ENCODE measurements at places on chromosomes 5 and 9.

GRCh38 chr9:119179701-119180100, 189.5 kb downstream of the BRINP1 start:
- no peak for DNase-seq

DNA sequence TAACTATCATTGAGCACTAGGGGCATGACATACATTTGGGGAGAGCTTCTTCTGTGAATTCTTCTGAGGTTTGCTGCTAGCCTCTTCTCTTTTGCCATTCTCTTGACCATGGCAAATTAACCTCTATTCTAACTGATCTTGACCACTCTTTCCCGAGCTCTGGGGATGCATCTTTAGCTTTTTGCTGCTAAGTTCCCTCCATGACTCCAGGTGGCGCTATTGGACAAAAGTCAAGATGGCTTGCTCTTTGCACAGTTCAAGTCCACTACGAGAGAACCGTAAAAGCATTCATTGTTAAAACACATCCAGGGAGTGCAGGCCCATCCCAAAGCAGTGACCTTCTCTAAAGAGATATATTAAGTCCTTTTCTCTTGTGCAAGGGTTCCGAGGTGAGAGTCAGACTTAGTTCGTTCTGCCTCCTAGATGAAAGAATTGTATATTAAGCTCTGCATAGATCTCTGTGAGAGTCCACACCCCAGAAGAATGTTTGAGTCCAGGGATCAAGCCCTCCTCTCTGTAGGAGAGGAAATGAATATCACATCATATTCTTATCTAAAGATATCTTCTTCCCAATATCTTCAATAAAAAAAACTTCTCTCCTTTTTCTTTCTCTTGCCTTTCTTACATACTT, 1152.9 kb upstream of the CDH6 start:
- peak; percentile 61 for DNase-seq

DNA sequence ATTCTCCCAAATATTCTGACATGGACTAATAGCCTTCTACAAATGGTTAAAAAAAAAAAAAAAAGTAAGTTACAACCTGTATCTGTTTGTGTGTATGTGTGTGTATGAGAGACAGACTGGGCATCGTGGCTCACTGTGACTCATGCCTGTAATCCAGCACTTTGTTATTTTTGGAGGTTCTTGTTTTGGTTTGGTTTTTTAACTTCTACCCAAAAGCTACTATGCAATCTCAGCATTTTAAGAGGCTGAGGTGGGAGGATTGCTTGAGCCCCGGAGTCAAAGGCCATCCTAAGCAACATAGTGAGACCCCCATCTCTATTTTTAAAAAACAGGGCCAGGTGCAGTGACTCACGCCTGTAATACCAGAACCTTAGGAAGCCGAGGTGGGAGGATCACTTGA, 17.6 kb upstream of the HAVCR1 start:
- DNase-seq, result no peak

DNA sequence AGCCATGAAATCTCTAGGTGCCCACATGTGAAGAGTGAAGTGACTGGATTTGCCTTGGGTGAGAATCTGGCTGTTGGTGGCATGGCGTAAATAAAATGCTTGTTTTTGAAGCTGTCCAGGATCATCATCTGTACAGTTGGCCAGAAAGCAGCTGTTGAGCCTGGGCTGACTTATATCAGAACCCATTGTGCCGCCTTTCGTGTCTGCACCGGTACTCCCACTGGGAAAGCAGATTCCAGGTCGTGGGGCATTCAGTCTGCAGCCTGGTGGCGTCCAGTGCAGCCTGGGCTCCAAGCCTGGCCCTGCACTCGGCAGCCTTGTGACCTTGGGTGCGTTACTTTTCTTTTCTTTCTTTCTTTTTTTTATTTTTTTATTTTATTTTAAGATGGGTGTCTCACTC, 27.8 kb downstream of the PRRC2B start:
- no peak for DNase-seq

DNA sequence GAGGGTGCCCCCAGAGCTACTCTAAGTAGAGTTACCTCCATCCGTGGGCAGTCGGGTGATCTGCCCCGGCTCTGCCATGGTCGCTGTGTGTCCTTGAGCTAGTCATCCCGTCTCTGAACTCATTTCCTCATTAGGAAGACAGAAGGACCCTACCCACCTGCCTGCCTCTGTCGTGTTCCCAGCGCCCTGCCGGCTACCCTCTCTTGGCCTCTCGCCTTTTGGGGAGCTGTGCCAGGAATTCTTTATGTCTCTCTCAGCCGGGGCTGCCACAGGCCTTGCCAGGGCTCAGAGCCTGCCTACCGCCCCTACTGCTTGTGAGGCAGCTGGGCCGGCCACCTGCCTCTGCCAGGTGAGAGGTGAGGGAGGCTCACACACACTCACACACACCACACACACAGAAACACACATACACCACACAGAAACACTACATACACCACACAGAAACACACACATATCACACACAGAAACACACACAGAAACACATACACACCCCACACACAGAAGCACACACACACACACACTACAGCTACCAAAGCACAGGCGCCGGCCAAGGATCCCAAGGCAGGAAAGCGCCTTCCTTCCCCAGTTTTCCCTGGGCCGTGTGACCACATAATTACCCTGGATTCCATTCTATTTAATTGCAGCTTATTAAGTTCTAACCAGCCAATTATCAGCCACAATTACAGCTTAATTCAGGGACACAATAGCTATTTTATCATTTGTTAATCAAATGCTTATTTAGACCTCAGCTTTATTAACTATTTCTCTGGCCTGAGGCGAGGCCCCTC, 41.7 kb downstream of the UNC5A start:
- DNase-seq, result no peak

- DNase-seq, result no peak
Measured at GRCh38 chr5:74401946-74402320, 238.6 kb downstream of the ENC1 start.

GRCh38 chr9:78601957-78602565, 305.1 kb downstream of the PSAT1 start:
- DNase-seq, result peak; percentile 36
